ENCODE measurements at places on chromosomes 2 and 18.

DNA sequence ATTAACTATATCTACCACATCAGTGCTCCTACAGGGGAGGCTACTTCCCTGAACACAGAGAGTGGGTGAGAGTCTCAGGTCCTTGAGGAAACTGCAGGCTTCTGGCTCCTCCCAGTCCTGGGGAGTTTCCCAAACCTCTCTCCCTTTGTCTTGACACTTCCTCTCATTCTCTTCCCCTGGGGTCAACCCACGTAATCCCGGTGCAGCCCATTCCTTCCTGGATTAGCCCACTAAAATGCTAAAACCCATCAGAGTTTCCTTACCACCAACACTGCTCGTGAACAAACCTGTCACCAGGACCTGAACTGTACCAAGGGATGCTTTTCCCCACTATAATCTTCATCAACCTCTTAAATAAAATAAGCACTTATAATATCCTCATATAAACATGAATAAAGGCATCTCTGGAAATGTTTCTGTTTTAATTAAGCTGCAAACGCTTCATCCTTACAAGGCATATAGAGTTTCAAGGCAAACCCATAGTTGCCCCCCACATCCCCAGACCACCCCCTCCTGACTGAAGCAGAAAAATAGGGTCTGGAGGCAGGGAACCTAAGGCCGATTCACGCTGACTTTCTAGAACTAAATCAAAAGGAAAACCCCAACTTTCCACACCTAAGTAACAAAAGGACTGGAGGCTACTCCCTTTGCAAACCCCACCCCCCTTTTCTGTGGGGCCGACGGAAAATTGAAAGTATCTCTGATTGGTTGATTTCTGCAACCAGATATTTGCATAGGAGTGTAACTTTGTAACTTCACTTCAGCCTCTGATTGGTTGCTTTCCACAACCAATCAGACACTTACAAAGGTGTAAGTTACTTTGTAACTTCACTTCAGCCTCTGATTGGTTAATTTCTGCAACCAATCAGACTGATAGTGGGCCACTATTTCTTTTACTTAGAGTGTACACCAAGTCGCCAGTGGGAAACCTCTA, 19.0 kb downstream of the TMSB10 start:
- peak; percentile 38 for DNase-seq

DNA sequence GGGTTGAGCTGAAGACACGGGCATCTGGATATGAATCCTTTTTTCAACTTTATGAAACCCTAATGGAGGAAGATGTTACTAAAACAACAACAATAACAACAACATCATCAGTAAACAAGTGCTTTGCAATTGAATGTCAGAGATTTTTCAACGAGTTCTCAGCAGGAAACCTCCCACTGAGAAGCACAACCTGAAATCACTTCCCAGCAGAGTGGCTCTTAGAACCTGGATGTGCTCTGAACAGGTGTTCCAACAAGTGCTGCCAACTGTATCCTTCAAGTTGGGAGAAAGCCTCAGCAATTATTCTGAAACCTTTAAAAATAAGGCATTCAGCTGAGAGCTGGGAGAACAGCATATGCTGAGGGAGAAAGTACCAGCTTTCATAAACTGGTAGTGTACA, 1622.7 kb upstream of the CELF4 start:
- no peak for DNase-seq

DNA sequence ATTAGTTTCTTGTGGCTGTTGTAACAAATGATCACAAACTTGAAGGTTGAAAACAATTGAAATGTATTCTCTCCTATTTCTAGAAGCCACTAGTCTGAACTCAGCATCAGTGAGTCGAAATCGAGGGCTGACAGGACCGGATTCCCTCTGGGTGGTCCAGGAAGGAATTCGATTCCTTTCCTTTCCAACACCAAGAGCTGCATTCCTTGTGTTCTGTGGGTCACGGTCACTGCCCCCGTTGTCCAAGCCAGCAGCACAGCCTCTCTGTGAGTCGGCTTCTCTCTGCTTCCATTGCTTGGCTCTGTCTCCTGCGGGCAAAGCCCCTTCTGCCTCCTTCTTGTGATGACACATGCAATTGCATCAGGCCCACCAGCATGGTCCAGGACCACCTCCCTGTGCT, 67.3 kb downstream of the SMIM21 start:
- DNase-seq = no peak

- DNase-seq = no peak
These were observed 18.7 kb upstream of the NCKAP5 start for GRCh38 chr2:133586978-133587377.

DNA sequence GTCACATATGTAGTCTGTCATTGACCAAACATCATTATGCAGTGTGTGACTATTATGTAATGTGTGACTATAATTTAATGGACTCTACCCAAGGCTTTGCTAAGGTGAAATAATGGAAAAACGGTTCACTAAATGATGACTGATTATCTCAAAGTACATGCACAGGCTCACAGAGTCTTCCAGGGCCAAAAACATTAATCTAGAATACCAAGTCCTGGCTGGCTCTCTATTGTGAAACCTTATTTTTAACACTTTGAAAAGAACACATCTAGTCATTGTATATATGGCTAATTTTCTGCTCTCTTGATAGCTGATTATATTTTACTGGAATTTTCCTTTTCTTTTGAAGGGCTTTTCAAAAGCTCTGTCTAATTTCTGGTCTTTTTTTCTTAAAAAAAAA, 102.9 kb upstream of the THUMPD2 start:
- no peak for DNase-seq

- DNase-seq = no peak
These were observed 60.2 kb downstream of the CDCA7 start for GRCh38 chr2:173414823-173415322.

DNA sequence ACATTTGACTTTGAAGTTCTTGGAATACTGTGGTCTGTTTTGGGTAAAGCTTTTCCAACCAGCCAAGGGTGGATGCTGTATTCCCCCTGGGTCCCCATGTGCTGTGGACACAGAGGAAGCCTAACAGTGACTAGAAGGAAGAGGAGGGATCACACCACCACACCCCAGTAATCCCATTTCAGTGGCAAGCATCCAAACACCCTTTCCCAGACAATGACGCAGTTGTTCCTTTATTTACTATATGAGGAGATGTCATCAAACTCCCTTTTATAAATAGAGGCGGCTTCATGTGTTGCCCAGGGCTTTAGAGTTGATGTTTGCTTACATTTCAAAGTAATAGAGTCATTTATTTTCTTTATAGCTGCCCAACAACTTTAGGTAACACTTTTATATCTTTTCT, 959.4 kb upstream of the GYPC start:
- DNase-seq = no peak

DNA sequence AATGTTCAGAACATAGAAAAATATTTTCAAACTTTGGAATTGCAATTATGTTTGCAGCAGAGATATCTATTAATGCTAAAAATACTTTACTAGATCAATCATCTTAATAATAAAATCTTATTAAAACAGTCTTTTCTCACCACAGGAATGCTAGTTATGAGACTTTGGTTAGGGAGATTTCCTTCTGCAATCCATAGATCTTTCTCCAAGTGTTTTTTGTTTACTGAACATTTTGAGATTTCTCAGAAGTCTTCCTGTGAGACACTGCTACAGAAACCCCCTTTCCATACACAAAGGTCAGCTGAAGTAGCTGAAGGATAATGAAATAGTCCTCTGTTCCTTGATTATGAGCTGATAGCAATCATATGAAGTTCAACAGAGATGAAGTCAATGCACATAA, 59.4 kb upstream of the RAPH1 start:
- DNase-seq = no peak

DNA sequence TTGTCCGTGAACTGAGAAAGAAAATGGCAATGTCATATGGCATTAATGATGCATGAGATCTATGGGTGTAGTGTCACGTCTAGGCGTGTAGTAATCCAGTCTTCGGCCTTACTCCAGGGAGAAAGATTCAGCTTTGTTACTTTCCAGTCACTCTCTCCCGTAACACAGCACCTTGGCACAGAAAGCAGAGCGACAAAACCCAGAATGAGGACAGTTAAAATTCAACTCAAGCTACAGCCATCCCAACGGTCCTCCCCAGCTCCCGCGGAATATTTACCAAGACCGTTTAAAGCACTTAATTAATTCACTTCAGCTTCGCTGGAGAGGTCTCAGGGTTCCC, 797 bp upstream of the CRIM1 start:
- no peak for DNase-seq

- DNase-seq = no peak
These were observed 10.5 kb downstream of the CROCC2 start for GRCh38 chr2:240916571-240917008.

- no peak for DNase-seq
These were observed 73.7 kb downstream of the CTIF start for GRCh38 chr18:48612511-48612910.

DNA sequence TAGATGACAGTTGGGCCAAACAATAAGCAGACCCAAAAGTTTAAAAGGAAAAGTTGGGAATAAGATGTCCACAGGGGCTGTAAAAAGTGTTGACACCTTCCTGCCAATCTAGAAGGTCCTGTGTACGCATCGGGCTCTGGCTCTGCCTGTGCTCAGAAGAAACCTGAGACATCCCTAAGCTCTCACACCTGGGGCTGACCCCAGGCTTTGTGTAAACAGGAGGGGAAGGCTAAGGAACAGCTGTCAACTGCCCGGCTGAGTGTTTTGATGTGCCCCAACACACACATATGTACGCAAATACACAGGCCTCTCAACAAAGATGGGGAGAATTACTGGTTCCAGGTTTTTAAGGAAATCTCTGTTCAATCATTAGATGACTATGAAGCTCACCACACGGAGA, 59.5 kb downstream of the TMEM131 start:
- DNase-seq = no peak

GRCh38 chr2:208251098-208251497, 3.8 kb downstream of the IDH1 start:
- no peak for DNase-seq

DNA sequence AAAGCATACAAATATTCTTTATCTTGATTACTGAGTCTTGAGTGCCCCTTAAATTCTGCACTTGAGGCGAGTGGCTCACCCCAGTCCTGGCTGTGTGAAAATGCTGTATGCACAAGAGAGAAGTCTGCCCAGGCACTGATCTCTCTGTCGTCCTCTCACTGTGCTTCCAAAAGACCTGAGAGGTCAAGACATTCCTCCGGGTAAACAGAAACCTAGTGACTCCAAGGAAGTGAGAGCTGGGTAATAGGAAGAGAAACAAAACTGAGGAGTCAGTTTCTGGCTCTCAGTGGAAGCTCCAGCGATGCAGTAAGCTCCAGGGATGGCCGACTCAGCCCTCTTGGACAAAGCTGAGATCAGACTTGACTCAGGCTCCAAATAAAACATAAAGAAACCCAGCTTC, 70.9 kb downstream of the AAK1 start:
- no peak for DNase-seq

DNA sequence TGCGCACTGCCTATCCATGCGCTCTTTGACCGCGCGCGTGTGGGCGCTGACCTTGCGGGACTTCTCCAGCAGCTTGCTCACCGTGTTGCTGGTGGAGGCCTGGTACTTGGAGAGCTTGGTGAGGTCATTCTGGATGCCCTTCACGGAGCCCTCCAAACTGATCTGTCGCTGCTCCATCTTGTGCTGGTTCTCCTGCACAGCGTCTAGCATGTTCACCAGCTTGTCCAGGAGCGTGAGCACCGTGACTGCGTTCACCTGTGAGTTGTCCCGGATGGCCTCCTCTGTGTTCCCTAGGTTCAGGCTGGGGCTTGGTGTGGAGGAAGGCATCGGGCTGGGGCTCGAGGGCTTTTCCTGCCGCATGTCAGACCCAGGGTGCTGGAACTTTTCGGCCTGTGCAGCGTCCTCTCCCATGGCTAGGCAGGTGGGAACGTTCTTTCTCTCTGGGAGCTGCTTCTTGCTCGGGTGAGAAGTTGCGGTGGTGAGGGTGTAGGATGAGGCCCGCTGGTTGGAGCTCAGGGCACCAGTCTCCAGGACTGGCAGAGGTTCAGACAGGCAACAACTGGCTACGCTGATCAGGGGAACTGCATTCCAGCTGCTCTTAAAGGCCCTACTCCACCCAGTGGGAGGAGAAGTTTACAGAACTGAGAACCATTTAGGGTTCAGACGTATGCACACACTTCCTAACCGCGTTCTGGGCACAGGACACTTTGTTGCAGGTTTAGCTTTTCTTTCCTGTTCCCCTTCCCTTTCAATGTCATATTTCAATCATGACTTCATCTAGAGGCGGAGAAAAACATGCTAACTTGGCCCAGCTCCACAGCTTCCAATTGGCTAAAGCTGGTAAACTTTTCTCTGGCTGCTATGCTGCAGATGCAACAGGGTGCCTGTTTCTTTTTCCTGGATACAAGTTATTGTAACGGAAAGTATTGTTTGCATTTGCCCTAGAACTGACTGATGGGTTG, at the start of gene CAVIN2:
Gene CAVIN2 (minus strand): TSS at position 574 of the 962 bp plus-strand sequence. CDS start 163 bp downstream, at position 411.
- DNase-seq = no peak

DNA sequence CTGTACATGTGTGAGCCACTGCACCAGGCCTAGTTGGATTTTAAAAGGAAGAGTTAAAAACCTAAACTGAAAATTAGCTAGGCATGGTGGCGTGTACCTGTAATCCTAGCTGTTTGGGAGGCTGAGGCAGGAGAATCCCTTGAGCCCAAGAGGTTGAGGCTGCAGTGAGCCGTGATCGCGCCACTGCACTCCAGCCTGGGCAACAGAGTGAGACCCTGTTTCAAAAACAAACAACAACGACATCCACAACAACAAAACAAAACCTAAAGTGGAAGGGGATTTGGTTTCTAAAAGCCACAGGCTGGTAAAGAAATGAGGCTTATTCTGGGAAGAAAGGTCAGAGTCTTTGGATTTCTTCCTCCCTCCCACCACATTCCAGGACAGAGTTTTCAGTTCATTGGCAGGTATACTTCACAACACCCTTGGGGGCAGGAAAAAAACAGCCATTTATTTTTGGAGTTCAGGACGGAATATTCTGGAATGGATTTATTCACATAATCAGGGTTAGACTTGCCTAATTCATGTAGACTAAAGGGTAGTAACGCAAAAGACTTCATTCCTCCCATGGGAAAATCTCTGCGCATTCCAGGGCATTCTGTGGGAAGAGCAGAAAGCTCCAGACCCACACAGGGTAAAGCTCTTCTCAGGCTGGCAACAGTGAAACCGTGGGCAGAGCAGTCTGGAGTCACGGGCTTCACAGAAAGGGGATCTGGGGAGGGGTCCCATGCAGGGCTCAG, 34.9 kb downstream of the TEX44 start:
- no peak for DNase-seq

GRCh38 chr18:43819397-43819796, 542.1 kb upstream of the SYT4 start:
- DNase-seq = no peak

- DNase-seq = no peak
These were observed 45.6 kb upstream of the NEDD4L start for GRCh38 chr18:57998461-57998860.

GRCh38 chr2:175840256-175840655, 161.8 kb downstream of the LNPK start:
- no peak for DNase-seq

- DNase-seq = peak; percentile 40
These were observed 50.8 kb downstream of the NCK2 start for GRCh38 chr2:105795575-105795934.

DNA sequence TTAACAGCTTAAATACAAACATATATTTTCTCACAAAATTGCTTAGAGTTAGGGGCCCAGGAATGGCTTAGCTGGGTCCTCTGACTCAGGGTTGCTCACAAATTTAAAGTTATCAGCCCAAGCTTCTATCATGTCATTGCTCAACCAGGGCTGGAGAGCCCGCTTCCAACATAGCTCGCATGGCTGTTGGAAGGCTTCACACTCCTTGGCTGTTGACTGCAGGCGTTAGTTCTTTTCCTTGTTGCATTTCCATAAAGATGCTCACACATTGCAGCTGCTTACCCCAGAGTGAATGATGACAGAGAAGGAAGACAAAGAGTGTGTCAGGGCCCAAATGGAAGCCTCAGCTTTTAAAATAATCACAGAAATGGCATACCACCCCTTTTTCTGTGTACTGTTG, 62.9 kb upstream of the TFPI start:
- DNase-seq = no peak

Data from activated T-cell treated with anti-CD3 and anti-CD28 coated beads, Interleukin-2, amount 50 U/mL, for 24 hours (primary cell).